Pancreas (tissue), 10 donors: ENCODE measurements at places on chromosomes 2 and 18. TPM values are rescaled to one million over a fixed set of nuclear protein-coding genes. Genes with fewer than 3 reads are reported as not detected.

Gene IL18RAP
- 0.28 TPM for total RNA-seq

Gene SULT6B1
- total RNA-seq = not detected

Gene IHH
- not detected for total RNA-seq

GRCh38 chr2:341017-341542 lies 53.2 kb upstream of the ALKAL2 start:
- DNase-seq = no peak

GRCh38 chr2:206727287-206727686 lies 9.1 kb upstream of the DYTN start:
- DNase-seq = no peak

GRCh38 chr2:219676586-219676985 lies 49.2 kb downstream of the SLC4A3 start:
- DNase-seq = no peak

DNA sequence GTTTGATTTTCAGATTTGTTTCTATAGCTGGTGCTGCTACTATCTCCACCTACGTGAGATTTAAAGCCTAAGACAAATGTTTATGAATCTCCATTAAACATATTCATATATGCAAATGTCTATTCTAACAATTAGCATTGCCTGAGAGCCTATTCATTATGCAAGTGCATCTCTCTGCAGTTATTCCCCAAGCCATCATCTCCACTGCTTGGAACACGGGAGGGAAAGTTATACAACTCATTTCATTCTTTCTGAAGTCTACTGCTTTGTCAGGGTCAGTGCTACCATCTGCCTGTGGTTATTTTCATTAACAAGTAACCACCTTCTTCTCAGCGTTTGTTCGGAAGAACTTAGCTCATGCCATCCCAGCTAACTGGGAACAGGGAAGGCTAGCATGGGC lies 188.8 kb upstream of the REV1 start:
- no peak for DNase-seq

- DNase-seq = no peak
Measured at GRCh38 chr2:237744270-237744612, 54.3 kb upstream of the RBM44 start.
